Panc1 (cell line): ENCODE measurements at places on chromosomes 4 and X.

GRCh38 chr4:175745329-175745728 is 66.7 kb downstream of the GPM6A start:
- no peak for DNase-seq

- DNase-seq, result no peak
Observed at GRCh38 chrX:2642791-2643190, 48.3 kb upstream of the CD99 start.

GRCh38 chr4:151792995-151793394 is 32.2 kb upstream of the GATB start:
- DNase-seq, result no peak

DNA sequence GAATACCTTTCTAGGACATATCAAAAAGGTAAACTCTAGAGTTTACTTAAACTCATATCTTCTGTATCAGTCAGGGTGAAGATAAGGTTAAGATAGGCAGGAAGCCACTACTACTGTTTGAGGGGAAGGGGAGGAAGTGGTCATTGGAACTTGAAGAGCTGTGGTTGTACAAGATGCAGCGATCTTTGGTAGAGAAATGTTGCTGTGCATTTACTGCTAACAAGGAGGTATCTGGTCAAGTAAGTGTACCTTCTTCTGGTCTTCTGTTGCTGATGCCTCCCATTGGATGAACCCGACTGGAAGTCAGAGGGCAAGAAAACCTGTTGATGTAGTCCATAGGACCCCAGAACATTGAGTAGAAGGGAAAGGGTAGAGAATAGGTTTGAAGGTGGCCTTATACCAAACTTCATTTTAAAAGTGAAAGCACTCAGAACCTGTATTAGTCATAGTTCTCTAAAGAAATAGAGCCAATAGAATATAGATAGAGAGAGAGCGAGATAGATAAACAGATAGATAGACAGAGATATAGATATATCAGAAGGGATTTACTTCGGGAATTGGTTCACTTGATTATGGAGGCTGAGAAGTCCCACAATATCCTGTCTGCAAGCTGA is 47.9 kb upstream of the TSPAN5 start:
- DNase-seq, result no peak

DNA sequence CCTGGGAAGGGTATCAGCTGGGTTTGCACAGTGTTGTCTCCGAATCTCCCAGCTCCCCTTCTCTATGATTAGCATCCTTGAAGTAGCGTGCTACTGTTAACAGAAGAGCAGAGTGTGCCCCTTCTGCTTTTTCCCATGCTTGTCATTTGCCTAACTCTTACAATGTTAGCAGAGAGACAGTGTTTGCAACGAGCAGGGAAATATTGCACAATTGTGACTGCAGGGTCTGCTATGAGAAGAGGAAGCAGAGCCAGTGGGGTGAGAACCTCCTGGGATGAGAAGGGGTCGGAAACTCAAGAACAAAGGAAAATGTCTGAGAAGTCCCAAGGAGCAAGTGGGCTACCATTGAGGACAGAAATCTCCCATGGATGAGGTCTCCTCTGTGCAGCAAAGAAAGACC is 7.8 kb upstream of the CHRNA9 start:
- DNase-seq, result no peak

GRCh38 chrX:86370927-86371326 is 222.7 kb downstream of the DACH2 start:
- DNase-seq, result no peak
